ENCODE measurements at places on chromosomes 7 and 10.

- no peak for DNase-seq
Observed at GRCh38 chr7:91636728-91637127, 243.8 kb downstream of the MTERF1 start.

DNA sequence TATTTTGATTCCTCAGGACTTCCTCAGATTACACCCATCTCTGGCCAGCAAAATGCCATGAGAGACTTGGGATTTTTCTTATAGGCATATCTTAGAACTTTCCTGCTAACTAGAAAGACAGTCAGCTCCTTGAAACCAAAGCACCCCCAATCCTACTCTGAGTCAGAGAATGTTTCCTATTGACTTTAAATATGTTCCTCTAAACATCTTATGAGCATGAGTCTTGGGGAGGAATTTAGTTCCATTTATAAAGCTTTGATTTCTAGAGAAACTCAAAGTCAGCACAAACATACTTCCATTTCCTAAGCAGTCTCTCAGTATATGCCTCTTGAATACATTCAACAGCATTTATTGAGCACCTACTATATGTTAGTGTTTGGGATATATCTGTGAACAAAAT is 128.5 kb downstream of the INHBA start:
- DNase-seq: no peak

GRCh38 chr7:20220921-20221547 is 3.9 kb upstream of the MACC1 start:
- DNase-seq: no peak

DNA sequence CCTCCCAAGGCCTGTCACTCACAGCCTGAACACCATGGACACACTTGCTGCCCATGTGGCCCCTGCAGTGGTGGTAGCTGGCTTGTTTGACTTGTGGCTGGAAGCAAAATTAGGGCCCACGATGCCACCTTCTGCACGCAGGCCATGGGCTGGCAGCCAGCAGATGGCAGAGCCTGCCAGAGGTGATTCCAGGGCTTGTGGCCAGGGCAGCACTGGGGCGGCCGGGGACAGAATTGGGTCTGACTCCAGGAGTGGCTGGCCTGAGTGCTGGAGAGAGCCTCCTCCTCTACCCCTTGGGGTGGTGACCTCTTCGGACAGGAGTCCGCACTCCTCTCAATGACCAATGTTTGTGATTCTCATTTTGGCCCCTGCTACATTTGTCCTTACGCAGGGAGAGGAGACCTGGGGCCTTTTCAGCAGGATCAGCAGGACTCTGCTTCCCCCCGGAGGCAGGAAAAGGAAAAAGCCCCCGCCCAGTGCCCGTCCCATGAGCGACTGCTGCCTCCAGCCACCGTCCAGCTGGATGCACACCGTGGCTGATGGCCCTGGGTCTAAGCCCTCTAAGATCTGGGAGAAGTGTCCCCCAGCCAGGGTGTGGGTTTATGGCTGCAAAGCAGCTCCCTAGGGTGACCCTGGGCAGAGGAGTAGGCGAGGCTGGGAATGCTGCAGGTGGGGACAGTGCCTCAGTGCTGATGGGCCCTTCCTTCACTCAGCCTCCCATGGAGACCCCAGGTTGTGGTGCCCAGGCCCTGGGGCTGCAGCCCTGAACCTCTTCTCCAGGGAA is 26.5 kb downstream of the DNAJB12 start:
- DNase-seq: peak; percentile 71

DNA sequence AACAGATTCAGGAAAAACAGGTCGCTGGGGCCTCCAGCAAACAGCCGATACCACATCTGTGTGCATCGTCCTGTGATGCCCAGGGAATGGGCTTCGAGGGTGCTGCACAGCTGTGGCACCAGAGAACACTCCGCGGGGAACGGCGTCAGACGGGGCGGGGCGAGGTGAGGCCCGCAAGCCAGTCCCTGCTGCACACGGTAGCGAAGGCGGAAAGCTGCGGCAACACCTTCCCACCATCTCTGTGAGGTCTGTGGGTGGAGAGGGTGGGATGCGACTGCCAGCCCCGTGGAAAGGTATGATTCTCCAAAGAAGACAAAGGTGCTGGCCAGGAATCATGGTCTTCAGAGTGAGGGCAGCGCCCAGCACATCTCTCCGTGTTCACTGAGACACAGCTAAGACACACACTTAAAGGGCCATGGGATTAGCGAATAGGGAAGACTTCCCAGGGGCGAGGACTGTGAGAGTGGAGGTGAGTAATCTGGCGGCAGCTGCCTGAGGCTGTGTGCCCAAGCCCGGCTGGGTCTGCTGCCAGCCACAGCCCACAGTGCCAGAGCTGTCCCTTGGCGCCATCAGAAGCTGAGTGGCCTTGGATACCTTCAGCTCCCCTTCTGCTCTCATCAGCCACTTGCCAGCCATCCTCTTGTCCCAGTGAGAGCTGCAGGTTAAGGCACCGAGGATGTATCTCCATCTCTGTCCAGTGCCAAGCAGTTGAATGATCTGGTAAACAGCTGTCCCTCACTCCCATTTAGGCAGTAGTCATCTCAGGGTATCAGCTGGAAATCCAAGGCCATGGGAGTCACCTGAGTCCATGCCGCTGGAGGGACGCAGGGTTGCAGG is 17.6 kb downstream of the PRKAG2 start:
- no peak for DNase-seq

GRCh38 chr10:70490142-70490541 is 11.6 kb downstream of the PALD1 start:
- no peak for DNase-seq

DNA sequence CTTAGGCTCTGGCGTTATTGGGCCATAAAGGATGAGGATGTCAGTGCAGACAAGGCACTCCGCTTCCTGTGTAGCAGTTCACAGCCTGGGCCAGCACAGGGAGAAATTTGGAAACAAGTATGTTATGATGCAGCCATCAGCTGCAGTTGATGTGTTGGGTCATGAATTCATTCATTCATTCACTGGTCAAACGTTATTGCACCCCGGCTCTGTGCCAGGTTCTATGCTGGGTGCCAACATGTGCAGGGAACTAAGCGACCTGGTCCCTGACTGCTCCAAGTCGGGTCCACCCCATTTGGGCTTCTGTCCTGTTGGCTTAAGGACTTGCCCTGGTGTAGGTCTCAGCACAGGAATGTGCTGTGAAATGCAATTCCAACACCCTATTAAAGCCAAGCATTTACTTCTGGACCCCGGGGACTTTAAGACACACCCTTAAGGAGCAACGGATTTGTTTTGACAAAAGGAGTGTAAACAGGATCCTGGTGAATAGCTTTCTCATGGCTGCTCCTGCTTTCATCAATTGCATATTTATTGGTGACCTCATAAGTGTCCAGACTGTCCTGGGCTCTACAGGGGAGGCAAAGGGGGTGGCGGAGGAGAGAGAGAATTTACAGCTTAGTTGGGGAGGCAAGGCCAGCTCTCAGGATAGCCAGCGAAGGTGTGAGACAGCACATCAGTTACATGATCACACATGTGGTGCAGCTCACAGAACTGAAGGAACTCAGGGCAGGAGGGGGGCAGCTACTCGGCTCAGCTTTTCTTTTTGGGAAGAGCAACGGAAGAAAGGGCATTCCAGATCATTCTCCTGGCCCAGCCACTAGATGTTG is 158.6 kb downstream of the GRK5 start:
- DNase-seq: no peak

DNA sequence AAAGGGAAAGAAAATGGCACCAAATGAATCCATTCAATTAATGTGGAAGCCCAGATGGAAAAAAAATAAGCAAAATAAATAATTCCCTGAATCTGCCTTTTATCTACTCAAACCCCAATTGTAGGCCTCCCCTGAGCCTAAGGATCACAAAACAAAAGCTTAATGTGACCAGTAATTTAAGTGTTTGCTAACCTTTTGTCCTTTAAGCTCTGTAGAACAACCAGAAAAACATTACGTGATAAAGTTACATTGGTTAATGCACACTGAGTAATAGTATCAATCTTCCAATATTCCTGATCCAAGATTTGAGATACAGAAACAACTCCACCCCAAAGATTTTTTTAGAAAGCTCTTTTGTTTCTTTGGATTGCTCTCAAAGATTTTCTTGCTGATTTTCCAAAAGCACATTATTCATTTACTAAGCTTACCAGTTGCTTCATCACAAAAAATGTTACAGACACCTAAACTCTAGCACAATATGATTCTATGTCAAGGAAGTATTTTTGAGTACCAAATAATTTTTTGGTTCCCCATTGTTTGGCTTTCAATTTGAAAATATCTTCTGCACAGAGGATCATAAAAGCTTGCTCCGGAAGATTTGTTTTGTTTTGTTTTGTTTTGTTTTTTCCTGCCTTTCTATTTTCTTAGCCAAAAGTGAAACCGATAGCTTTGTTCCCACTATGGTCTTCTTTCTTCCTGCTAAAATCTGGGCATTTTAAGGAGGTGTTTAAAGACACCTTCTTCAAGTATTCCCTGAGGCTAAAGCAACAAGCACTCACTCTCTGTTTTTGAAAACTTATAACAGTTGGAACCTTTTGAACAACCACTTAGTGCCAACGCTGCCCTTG is 54.2 kb downstream of the TRIL start:
- DNase-seq: no peak

DNA sequence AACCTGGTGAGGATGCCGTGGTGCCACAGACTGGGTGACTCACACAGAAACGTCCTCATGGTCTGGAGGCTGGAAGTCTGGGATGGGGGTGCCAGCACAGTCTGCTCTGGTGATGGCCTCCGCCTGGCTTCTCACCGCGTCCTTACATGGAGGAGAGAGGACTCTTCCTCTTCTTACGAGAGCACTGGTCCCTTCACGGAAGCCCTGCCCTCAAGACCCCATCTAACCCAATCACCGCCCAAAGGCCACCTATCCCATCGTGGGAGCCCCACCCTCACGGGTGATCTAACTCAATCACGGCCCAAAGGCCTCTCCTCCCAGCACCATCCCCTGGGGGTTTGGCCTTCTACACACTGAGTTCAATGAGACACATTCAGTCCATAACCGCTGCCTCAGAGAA is 137.7 kb downstream of the PTPRN2 start:
- no peak for DNase-seq

GRCh38 chr10:3046981-3047547 is 20.3 kb upstream of the PFKP start:
- no peak for DNase-seq

DNA sequence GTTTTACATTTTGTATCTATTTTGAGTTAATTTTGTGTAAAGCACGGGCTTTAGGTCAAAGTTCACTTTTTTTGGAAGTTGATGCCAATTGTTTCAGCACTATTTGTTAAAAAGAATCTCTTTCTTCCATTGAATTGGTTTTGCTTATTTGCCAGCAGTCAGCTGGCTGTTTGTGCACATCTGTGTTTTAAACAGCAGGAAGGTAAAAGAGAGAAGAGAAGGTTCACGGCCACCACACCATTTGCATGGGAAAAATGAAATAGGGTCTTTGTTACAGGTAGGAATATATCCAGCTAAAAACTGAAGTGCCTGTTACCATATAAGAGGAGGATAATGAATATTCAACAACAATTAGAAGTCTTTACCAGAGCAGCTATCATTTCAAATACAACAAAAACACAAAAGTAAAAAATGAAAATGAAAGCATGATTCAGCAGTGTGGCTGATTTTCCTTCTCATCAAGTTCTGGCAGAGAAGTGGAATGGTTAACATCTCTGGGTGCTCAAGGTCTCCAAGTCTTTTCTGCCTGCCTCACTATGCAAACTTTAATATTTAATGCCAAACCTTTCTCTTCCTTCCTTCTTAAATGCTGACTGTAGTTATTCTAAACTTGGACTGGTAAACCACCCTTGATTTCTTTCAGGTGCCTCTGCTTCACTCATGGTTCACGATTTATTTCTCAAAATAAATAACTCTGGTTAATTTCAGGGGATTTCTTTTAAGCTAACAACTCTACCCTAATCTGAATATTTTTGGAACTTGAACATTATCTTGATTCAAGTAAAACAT is 841.5 kb downstream of the GRM8 start:
- no peak for DNase-seq
